Activated T-helper 1 cell treated with anti-CD3 and anti-CD28 coated beads, Interleukin-2, amount 50 U/mL, for 16 hours (primary cell): ENCODE measurements at places on chromosomes 6 and 20.

- no peak for DNase-seq
These were observed 13.4 kb downstream of the FOXC1 start for GRCh38 chr6:1622851-1623768.

DNA sequence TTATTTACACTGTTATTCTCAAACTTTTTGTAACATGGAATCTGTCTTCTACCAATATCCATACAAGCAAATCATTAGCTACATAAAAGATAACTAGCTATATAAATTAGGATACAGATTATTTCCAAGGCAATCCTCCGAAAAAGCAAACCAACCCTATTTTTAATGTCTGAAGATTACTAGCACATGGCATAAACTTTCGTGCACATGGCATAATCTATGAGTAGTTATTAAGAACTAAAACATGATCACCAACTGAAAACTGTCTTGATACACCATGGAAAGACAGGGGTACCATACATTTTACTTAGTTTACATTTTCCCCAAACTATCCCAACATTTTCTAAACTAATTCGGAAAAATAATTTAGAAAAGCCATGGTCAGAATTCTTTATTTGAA, 54.4 kb downstream of the CYP39A1 start:
- DNase-seq: no peak

DNA sequence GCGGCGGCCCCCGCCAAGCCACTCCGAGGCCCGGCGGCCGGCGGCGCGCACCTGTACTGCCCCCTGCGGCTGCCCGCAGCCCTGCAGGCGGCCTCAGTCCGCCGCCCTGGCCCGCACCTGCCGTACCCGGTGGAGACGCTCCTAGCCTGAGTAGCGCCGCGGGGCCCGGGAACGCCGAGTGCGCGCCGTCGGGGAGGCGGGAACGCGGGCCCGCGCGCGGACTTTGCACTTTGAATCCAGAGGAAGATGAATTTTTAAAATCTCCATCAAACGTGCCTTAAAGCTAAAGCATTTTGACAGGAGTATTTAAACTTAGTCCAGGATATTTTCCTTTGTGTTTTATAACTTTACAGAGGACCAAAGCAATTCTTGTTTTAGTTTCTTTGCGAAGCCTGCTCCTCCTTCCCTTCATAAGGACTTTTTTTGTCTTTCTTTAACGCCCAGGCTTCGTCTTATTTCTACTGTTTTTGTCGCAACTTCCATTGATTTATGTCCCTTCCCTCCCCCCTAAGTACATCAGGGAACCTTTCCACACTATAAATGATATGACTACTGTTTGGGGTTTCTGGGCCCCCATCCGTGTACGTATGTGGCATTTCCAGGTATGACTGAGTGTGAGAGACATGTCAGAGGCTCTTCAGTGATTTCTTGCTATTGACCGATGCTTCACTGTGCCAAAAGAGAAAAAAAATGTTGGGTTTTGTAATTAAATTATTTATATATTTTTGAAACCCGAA, 2.0 kb downstream of the FOXQ1 start:
- DNase-seq: no peak

GRCh38 chr6:31266567-31267360, 5.1 kb downstream of the HLA-C start:
- DNase-seq: no peak

DNA sequence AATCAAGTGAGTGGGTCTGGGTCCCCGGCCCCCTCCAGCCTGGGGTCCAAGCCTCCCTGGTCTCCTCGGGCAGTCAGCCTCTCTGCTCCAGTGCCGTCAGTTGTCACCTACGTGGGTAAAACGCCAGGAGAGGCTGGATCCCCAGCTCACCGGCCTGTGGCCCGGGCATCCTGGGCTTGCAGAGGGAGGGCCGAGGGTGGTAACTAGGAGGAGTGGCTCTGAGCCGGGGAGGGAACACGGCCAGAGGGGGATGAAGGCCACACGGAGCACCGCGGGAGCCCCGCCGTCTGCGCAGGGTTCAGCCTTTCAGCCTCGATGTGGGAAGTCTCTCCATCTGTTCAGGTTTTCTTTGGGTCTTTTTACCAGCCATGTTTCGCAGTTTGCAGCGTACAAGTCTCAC, 29.5 kb upstream of the BHLHE23 start:
- DNase-seq: no peak

GRCh38 chr20:433300-433975, 25.3 kb downstream of the RBCK1 start:
- peak; percentile 46 for DNase-seq

GRCh38 chr6:22250486-22250885, 46.4 kb downstream of the PRL start:
- no peak for DNase-seq

DNA sequence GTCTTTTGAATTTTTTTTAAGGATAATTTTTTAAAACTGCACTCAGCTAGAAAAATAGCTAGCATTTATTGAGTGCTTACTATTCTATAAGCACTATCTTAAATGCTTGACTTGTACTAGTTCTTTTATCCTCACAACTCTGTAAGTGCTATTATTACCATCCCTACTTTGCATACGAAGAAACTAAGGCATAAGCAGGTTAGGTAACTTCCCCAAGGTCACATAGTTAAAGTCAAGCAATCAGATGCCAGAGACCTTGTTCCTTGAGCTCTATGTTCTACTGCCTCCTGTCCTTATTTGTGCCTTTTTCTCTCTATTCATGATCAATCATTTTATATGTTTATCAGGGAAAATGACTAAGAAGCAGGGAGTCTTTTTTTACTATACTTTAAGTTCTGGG, 65.0 kb downstream of the GCLC start:
- DNase-seq: no peak

GRCh38 chr6:70717038-70717801, 49.5 kb downstream of the SMAP1 start:
- no peak for DNase-seq
